ENCODE measurements at places on chromosomes 2 and 18.

GRCh38 chr2:88131201-88131998 lies 3.5 kb upstream of the FABP1 start:
- no peak for DNase-seq

DNA sequence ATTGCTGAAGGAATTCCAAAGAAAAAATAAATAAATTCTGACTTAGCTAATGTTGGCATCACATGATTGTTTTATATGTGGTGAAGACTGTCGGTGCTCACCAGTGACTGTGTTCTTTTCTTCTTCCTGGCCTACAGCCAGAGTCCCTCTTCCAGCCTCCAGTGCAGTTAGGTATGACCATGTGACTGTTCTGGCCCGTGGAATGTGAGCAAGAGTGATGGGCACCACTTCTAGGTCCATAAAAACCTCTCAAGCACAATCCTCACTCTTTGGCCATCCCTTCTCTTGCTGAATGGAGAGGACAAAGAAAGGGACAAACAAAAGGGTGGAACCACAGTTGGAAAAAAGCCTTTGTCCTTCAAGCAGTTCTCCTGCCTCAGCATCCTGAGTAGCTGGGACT lies 39.0 kb upstream of the BMPR2 start:
- DNase-seq, result no peak

DNA sequence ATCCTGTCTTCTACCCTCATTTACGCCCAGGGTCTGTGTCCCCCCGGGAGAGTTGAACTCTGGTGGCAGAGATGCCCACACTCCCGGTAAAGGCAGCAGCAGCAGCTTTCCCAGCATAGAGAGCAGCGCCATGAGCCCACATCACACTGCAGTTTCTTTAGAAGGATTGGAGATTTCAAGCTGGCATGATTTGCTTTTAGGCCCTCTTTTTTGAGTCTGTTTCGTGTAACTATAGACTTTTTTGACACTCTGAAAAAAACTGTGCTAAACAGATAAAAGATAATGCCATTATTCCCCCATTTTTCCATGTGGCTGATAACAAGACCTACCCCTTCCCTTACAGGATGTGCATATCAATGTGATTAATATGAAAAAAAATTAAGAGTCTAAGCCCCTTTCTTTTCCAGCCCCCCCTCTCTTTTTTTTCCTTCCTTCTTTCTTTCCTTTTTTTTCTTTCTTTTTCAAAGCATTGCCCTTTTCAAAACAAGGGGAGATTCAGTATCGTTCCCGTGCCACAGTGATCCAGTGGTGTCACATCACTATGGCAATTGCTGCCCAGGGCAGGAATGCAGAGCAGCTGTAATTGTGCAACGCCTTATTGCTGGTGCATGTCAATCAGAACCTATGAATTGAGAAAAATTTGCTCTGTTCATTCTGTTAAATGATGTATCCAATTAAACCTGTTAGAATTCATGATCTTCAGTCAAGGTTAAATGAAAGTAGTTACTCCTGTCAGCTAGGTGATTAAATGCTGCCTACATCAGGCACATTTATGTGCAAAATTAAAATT lies 104.5 kb downstream of the CDCA7 start:
- DNase-seq, result no peak

DNA sequence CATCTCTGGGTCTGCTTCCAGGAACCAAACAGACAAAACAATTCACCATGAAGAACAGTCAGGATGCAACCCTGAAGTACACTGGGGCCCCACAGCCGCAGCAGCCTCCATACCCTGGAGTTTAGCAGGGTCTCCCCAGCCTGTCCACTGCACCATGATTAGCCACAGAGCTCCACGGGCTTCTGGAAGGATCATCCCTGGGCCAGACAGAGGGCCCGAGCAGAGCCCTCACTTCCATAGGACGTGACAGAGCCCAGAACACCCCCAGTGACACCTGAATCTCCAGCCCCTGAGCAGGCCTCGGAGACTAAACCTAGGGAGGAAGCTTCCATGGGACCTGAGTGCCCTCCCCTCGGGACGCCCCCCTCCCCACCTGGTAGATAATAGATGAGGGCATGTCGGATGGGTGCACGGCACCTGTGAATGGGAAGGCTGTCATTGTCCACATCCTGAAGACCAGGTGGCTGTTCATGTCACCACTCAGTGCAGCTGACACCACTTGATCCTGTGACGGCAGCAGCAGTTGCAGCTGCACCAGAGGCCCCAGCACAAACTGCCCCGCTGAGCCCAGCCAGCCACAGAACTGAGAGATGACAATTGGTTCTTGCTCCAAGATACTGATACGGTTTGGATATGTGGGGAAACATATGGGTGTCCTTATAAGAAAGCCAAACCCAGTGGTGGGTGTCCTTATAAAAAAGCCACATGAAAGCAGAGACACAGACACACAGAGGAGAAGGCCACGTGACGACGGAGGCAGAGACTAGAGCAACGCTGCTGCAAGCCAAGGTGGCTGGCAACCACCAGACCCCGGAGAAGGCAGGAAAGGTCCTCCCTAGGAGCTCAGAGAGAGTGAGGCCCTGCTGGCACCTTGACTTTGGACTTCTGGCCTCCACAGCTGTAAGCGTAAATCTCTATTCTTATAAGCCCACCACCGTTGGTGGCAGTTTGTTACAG lies 23.2 kb downstream of the KIF1A start:
- no peak for DNase-seq

DNA sequence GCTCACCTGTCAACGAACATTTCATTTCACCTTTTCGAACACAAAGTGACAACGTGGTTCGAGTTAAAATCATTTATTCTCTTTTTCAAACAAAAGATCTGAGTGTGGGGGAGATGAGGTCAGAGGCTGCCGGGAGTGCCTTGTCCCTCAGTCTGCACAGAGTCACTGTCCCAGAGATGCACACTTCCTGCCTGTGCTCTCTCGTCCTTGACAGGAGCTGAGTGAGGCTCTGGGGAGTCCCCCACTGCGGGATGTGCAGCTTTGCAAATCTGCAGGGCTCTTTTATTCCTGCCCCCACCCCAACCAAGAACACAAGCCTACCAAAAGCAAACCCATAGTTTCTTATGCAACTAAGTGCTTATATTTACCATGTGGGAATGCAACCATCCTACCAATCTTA lies 497.8 kb downstream of the EIPR1 start:
- DNase-seq, result no peak

GRCh38 chr2:122323927-122324326 lies 568.5 kb downstream of the TSN start:
- DNase-seq, result no peak

GRCh38 chr2:100262555-100263320 lies 59.6 kb downstream of the LONRF2 start:
- DNase-seq, result peak; percentile 25

- no peak for DNase-seq
Observed at GRCh38 chr2:49175831-49176230, 21.5 kb upstream of the FSHR start.

GRCh38 chr2:47134386-47135090 lies 20.6 kb downstream of the STPG4 start:
- DNase-seq, result no peak

- no peak for DNase-seq
Observed at GRCh38 chr2:163554864-163555263, 180.9 kb downstream of the FIGN start.

- no peak for DNase-seq
Observed at GRCh38 chr18:10793730-10794370, 268.0 kb downstream of the NAPG start.

- DNase-seq, result no peak
Observed at GRCh38 chr2:62216616-62217015, 20.7 kb downstream of the B3GNT2 start.

DNA sequence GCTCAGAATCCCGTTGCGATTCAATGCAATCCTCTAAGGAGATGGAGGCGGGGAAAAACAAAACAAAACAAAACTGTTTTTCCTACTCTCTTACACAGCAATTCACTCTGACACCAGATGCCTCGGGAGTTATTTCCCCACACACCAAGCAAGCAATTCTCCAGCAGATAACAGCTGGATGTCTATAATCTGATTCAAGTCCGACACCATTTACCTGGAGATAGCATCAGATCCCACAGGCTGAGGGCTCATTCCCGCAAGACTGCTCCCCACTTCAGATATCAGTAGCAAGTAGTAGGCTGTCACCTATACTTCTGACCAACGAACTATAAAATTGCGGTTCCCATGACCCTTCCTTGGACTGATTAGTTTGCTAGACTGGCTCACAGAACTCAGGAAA lies 58.7 kb downstream of the DTNB start:
- no peak for DNase-seq

DNA sequence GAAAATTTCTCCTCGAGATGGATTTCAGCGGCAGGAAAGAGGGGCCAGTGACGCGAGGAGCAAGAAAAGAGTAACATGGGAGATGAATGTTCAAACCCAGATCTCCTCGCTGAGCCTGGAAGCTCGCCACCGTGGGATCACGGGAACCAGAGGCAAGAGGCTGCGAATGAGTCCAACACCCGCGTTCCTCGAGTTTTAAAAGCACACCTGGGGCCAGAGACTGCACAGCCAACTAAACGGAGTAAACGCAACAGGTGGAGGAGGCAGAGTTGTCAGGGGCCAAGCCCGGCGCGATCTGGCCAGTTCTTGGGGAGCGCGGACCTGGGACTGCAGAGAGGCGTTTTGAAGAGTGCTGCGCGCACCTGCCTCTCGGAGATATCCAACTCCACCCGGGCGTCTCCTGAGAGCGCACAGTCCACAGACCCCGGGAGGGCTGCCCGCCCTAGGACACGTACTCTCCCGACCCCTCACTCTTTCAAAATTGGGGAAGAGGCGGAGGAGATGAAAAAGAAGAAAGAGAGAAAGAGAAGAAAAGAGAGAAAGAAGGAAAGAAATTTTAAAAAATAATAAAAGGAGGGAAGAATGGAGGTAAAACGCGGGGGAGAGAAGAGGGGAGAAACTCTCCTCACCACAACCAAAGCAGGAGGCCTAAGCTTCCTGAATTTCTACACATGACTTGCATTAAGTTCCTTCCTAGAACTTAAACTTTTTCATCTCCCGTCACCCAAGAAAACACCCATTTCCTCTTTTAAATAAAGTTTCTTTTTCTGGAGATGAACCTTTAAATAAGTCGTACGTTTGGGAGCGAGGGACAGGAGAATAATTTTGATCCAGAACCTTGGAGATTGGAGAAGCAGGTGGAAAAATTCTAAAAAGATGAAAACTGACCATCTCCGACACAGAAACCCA lies 5.3 kb upstream of the PAX3 start:
- DNase-seq, result no peak

- DNase-seq, result no peak
Observed at GRCh38 chr2:136244536-136244885, 126.6 kb upstream of the CXCR4 start.

- no peak for DNase-seq
Observed at GRCh38 chr2:149101818-149102217, 63.3 kb downstream of the LYPD6B start.

GRCh38 chr2:150676747-150677383 lies 189.4 kb upstream of the RND3 start:
- DNase-seq, result no peak

GRCh38 chr2:172545408-172546075 lies 10.3 kb upstream of the PDK1 start:
- no peak for DNase-seq

GRCh38 chr18:2967820-2968219 lies 45.1 kb downstream of the LPIN2 start:
- no peak for DNase-seq

GRCh38 chr2:10447300-10447894 lies 730 bp downstream of the ODC1 start:
- DNase-seq, result peak; percentile 49

DNA sequence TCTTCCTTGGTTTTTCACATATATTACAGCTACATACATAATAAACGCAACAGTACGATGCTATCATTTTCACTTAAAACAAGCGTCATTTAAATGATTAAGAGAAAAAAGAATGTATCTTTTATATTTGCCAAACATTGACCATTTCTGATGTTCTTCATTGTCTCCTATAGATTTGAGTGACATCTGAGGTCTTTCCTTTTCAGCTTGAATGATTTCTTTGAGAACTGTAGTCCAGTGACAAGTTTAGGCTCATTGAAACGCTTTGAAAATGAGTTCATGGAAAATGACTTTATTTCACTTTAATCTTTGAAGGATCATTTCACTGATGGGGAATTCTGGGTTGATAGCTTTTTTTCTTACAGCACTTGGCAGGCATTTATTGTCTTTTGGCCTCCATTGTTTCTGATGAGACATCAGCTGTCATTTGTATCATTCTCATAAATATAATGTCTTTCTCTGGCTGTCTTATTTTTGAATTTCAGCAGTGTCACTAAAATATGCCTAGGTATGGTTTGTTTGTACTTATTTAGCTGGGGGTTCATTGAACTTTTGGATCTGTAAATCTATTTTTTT lies 10.9 kb downstream of the TGIF1 start:
- no peak for DNase-seq

Measured in stimulated activated naive CD4-positive, alpha-beta T cell treated with Interleukin-2 at 50 U/mL for 16 hours (primary cell).